ENCODE measurements at places on chromosomes 7 and 10. TPM values are rescaled to one million over a fixed set of nuclear protein-coding genes. Genes with fewer than 3 reads are reported as not detected.

GRCh38 chr7:132514430-132514829 is 61.8 kb downstream of the PLXNA4 start:
- DNase-seq = no peak
- H3K27ac ChIP-seq = no peak overlapping the region
- no peaks in the 10 kb centered on the region for H3K4me1 ChIP-seq
- peaks cover 17% of the 10 kb centered on the region for H3K27me3 ChIP-seq
- H3K4me3 ChIP-seq = no peak overlapping the region
- H3K36me3 ChIP-seq = no peaks in the 10 kb centered on the region

DNA sequence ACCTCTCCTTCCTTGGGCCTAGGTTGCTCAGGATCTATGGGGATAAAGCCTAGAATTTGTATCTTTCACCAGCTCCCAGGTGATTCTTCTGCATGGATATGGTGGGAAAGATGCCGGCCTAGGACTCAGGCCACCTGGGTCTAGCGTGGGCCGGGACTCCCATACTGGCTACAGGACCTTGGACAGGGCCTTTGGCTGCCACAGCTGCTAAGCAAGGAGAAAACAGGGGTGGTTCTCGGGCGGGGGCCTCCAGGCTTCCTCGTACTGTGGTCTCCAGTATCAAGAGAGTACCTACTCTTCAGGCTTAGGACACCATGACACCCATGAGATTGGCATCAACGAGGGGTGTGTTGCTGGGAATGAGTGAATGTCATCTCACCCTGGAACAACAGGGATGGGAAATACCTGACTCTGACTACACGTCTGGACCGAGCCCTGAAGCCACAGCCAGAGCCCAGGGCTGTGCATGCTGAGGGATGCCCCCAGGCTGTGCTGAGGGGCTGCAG is 120.3 kb upstream of the ADAM12 start:
- H3K36me3 ChIP-seq = no peaks in the 10 kb centered on the region
- no peak for DNase-seq
- H3K4me1 ChIP-seq = no peaks in the 10 kb centered on the region

DNA sequence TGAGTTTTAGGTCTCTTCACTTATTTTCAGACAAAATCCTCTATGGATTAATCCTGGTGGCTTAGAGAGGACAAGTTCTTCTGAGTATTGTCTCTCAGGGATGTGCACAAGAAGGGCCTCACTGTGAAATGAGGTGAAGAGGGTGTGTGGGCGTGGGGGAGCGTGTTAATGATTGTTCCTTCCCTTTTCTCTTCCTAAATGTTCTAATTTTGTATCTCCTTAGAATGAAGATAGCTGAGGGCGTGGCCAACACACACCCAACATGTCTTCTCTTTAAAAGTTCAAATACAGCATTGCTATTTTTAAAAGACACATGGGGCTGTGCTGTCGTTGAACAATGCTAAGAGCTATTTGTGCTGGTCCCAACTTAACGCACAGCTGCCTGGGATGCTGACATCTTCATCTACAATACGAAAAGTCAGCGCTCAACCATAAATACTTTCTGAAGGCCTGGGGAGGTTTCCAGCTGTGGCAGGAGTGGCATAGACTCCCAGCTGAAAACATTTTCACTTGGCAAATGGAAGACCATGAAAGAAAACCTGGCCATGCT is 135.9 kb downstream of the JCAD start:
- H3K4me1 ChIP-seq = no peaks in the 10 kb centered on the region
- H3K27me3 ChIP-seq = no peaks in the 10 kb centered on the region
- no peak overlapping the region for H3K4me3 ChIP-seq
- DNase-seq = no peak

DNA sequence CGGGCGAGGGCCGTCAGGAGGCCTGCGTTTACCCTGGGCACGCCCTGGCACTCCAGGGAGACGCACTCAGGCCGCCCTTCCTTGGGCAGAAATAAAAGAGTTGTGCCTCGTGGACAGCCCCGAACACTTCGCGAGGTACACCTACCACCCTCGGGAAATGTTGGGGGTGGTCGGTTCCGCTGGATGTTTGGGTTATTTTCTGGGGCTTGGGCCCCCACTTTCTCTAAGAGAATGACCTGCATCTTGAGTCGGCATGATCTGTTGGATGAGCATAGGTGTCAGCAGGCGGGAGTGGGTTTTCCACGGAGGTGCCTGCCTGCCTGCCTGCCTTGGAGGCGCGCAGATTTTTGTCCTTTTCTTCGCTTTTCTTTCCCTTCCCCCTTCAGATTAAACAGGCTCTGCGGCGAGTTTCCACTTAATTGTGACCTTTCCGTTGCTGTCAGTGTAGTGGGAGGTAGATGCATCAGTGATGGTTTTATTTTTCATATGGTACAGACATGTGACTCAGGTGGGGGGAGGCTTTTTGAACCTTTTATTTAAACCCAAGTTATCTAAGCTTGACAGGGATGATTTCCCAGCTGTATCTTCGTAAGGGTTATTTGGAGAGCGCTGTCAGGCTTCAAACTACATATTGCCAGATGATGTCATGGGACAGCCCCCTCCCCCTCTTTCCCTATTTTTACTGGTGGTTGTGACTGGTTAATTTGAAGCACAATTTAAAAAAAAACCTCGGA is 661 bp downstream of the HECTD2 start:
- peak overlapping the region; percentile 97 for H3K27ac ChIP-seq
- DNase-seq = peak; percentile 57
- peak overlapping the region; percentile 74 for H3K4me3 ChIP-seq
- H3K36me3 ChIP-seq = no peaks in the 10 kb centered on the region
- H3K4me1 ChIP-seq = no peaks in the 10 kb centered on the region
- H3K27me3 ChIP-seq = no peaks in the 10 kb centered on the region

- DNase-seq = no peak
- no peak overlapping the region for H3K27ac ChIP-seq
- no peaks in the 10 kb centered on the region for H3K4me1 ChIP-seq
- no peaks in the 10 kb centered on the region for H3K27me3 ChIP-seq
- H3K4me3 ChIP-seq = no peak overlapping the region
- no peaks in the 10 kb centered on the region for H3K36me3 ChIP-seq
Measured at GRCh38 chr7:123645516-123645915, 10.2 kb upstream of the LMOD2 start.

Gene GPR85
- total RNA-seq = 4.6 TPM

Gene CDC14C
- total RNA-seq = not detected

Gene SMURF1
- 20.1 TPM for total RNA-seq
